Stimulated activated CD8-positive, alpha-beta memory T cell treated with anti-CD3 and anti-CD28 coated beads, Interleukin-4, amount 100 ng/mL, for 1 hour (primary cell): ENCODE measurements at places on chromosomes 4 and X.

DNA sequence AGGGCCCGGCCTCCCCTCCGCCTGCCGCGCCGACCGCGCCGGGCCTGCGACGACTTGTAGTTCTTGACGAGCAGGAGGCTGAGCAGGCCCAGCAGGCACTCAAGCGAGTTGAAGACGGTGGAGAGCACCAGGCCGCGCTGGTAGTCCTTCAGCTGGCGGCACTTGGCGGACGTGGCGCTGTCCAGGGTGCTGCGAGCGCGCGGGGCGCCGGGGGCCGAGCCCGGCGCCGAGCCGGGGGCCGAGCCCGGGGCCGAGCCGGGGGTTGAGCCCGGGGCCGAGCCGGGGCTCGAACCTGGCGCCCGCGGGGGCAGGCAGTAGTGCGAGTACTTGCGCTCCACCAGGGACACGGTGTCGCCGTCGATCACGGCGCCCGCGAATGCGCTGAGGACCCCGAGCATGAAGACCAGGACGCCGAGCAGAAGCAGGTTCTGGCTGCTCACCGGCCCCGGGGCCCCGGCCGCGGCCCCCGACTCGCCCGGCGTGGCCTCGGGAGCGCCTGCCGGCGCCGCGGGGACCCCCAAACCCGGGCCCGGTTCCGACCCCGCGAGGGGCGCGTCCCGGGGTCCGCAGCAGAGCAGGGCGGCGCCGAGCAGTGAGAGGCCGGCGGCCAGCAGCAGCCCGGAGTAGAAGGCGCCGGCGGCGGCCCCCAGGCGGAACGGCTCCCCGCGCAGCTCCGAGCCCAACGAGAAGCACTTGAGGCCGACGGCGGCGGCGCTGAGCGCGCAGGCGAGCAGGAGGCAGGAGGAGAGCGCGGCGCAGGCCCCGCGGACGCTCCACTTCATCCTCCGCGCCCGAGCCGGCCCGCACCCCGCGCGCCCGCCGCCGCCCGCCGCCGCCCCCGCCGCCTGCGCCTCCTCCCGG, 584 bp downstream of the TMEM271 start:
- DNase-seq = no peak

DNA sequence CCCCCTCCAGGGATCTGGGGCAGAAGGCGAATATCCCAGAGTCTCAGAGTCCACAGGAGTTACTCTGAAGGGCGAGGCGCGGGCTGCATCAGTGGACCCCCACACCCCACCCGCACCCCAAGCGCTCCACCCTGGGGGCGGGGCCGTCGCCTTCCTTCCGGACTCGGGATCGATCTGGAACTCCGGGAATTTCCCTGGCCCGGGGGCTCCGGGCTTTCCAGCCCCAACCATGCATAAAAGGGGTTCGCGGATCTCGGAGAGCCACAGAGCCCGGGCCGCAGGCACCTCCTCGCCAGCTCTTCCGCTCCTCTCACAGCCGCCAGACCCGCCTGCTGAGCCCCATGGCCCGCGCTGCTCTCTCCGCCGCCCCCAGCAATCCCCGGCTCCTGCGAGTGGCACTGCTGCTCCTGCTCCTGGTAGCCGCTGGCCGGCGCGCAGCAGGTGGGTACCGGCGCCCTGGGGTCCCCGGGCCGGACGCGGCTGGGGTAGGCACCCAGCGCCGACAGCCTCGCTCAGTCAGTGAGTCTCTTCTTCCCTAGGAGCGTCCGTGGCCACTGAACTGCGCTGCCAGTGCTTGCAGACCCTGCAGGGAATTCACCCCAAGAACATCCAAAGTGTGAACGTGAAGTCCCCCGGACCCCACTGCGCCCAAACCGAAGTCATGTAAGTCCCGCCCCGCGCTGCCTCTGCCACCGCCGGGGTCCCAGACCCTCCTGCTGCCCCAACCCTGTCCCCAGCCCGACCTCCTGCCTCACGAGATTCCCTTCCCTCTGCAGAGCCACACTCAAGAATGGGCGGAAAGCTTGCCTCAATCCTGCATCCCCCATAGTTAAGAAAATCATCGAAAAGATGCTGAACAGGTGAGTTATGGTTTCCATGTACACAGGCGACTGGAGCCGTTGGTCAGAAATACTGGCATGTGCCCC, at the start of gene CXCL1:
Gene CXCL1 (plus strand): TSS at position 264 of the 926 bp plus-strand sequence. CDS start 78 bp downstream, at position 342.
- DNase-seq = no peak

GRCh38 chr4:8939840-8940742, 68.5 kb upstream of the HMX1 start:
- no peak for DNase-seq

DNA sequence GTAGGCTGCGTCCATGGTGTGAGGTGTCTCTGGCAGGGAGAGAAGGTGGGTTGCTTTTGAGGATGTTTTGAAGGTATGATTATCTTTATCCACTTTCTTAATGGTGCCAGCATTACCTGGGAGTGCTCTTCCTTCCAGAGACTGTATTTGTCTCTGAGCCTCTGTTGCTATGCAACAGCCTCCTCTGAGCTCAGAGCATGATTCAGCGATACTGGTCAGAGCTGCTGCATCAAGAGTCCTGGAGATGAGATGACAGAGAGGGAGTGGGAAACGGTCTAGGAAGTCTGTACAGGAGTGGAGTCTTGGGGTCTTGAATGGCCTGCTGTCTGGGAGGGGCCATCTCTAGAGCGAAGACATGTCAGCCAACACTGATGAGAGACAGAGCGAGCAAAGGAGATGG, 104.4 kb upstream of the RAB40AL start:
- DNase-seq = no peak

DNA sequence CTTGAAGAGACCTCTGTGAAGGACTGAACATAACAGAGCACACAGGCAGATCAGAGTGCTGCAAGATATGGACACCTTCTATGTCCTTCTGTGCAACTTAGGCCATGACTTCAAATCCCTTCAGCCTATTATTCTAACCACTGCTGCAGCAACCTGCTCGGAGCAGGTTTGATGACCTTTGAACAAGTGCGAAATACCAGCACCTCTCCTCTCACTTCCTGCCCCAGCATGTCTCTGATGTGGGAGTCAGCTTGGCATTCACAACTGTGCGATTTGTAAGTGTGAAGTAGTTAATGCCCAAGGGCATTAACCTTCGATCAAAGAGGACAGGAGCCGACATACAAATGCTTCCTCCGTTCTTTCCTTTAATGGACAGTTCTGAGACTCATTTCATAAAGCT, 1.6 kb upstream of the EXOC1 start:
- DNase-seq = no peak

GRCh38 chr4:78951862-78952472, 12.7 kb upstream of the PAQR3 start:
- DNase-seq = no peak

GRCh38 chrX:4905576-4905975, 1192.1 kb upstream of the PRKX start:
- DNase-seq = no peak
